Stimulated activated CD8-positive, alpha-beta memory T cell treated with anti-CD3 and anti-CD28 coated beads, Interleukin-4, amount 100 ng/mL, for 1 hour (primary cell): ENCODE measurements at places on chromosomes 5 and 9.

DNA sequence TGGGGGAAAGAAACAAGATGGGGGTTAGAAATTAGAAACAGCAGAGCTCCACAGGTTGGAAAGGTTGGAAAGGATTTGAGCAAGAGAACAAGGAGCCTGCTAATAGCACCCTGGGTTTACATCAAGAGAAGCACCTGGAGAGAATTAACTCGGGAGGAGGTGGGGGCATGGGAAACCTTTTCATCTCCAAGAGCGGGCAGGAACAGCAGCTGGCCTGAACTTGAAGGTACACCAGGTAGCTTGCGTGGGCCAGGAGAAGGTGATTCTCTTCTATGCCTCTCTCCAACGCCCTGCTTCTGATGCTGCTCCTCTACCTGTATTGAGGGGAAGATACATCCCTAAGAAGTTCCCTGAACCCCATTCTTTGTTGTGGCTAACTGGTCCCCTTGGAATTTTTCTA is 37.1 kb upstream of the GLRX start:
- DNase-seq = no peak

GRCh38 chr9:125415583-125416460 is 154.2 kb downstream of the GAPVD1 start:
- DNase-seq = no peak

DNA sequence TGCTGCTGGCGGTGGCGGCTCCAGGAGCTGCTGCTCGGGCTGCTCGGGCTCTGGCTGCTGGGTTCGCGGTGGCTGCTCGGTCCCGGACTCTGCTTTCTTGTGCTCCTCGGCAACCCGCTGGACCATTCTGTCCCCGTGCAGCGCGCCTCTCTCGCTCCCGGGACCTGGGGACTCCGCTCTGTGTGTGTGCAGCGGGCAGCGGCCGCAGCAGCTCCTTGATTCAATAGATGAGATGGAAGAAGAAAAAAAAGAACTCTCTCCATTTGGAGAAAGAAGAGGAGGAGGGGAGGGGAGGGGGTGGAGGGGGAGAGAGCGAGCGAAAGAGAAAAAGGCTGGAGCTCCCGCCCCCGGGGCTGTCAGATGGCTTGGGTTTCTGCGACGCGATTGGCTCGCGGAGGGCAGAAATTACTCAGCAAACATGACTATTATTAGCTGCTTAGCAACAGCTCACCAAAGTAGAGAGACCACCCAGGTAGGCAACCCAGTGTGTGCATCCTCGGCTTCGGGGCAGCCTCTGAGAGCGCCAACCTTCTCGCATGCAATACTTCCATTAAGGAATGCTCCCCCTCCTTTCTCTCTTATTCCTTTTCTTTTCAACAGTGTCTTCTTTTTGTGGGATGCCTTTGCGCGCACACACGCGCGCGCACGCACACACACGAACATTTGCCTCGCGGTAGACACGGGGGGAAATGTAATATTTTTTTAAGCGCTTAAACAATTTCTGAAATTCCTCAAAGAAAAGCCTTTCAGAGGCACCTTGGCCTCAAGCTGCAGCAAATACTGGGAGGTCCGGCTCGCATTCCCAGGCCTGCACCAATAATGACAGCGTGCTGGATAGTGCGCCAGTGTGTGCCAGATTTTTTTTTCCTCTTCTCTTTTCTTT is 7.6 kb downstream of the PTCH1 start:
- peak; percentile 44 for DNase-seq

DNA sequence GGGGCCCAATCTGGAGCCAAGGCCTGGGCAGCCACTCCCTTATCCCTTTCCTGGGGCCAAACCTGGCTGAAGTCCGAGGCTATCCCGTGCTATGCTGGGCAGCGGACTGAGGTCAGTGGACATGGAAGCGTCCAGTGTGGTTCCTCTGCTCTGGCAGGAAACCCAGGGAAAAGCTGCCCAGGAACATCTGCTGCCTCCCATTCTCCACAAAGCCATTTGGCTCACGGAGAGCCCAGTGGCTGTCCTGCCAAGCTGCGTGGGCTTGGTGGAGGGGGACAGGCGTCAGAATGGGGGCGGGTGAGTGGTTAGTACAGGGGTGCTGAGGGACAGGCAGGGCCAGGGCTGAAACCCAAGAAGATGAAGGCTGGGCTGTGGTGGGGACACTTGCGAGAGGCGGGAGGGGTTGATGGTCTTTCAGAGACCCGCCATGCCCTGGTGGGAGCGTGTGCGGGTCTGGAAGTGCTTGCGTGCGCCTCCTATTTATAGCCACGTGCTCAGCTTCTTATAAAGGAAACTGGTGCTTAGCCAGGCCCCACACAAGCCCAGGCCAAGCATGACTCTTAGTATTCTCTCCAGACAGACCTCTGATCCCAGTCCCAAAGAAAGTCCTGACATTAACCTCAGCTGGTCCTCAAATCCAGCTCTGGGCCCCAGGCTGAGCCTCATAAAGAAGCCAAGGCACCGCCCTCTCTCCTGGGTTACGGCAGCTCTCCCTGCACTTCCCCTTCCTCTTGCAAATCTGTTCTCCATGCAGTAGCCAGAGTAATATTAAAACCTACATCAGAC is 9.4 kb upstream of the SLC6A7 start:
- no peak for DNase-seq

- no peak for DNase-seq
Measured at GRCh38 chr9:137658781-137659180, 40.0 kb downstream of the EHMT1 start.

DNA sequence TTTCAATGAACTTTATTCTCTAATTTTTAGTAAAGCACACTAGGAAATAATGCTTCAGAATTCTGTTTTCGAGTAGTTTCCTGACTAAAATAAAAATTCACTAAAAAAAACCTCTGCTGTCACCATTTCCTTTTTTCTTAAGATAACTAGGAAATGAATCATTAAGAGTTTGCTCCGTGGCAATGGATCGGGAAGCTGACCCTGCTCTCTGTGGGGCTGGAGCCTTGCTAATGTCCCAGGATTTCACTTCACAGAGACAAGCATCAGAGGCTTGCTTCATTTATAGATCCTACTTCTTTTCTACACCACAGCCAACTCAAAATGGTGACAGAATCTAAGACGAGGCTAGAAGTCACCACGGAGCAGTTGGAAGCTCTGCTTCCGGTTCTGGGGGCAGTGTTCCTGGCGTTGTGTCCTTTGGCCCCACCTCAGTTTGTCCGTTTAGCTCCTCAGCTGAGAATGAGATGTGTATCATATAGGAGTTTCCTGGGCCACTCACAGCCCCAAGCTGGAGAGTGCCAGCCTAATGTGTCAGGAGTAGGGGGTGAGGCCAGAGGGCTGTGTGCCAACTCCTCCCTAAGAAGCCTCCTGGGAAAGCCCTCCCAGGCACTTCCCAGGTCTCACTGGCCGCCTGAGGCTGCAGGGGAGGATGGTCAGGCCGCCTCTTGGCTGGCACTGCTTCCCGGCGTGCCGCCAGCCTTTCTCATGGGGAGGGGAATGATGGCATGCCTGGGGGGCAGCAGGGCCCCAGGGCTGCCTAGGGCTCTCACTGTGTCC is 19.6 kb downstream of the TENT4A start:
- DNase-seq = no peak

GRCh38 chr5:759111-759751 is 25.3 kb downstream of the ZDHHC11B start:
- no peak for DNase-seq

GRCh38 chr9:38224941-38225340 is 155.9 kb upstream of the SHB start:
- DNase-seq = no peak

DNA sequence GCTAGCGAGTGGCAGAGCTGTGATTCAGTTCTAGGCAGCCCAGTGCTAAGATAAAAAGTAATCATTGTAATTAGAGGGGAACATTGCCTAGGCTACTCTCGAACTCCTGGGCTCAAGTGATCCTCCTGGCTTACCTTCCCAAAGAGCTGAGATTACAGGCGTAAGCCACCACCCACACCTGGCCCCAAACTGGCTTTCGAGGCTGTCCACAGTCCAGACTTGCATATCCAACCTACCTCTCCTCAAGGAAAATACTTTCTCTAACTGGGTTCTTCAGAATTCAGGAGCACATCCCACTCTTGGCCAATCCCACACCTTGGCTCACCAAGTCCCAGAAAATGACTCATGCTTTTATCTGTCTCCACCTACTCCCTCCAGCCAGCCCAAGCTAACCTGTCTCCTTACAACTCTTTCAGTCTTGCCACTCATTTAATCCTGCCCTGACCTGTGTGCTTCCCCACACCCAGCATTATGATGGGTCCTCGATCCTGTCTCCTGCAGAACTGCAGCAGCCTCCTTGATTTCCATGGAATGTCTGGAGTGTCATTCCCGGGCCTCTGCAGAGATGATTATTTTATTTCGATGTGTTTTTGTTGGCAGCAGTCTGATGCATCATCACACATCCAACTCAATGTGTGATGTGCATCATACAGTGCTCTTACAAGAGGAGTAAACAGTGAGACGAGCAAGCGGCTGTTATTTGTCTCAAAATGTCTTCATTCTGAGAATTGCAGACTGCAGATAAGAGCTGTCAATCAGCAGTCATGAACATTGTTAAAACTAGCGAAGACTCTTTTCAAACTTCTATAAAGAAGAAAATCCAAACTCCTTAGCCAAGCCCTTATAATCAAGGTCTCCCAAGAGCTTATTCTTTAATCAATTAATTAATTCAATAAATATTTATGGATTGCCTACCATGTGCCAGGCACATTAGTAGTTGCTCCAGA is 167.3 kb downstream of the SEC61B start:
- DNase-seq = no peak

- DNase-seq = no peak
Measured at GRCh38 chr5:52356311-52356918, 431.3 kb upstream of the ITGA1 start.

- no peak for DNase-seq
Measured at GRCh38 chr5:42636425-42636824, 120.2 kb upstream of the CCDC152 start.

- no peak for DNase-seq
Measured at GRCh38 chr9:69483886-69484422, 158.9 kb downstream of the ENTREP1 start.

GRCh38 chr5:151686674-151687407 is at the start of gene SPARC:
Gene SPARC (minus strand): TSS chr5:151686915. CDS start chr5:151676188, 10,727 bp downstream.
- no peak for DNase-seq

DNA sequence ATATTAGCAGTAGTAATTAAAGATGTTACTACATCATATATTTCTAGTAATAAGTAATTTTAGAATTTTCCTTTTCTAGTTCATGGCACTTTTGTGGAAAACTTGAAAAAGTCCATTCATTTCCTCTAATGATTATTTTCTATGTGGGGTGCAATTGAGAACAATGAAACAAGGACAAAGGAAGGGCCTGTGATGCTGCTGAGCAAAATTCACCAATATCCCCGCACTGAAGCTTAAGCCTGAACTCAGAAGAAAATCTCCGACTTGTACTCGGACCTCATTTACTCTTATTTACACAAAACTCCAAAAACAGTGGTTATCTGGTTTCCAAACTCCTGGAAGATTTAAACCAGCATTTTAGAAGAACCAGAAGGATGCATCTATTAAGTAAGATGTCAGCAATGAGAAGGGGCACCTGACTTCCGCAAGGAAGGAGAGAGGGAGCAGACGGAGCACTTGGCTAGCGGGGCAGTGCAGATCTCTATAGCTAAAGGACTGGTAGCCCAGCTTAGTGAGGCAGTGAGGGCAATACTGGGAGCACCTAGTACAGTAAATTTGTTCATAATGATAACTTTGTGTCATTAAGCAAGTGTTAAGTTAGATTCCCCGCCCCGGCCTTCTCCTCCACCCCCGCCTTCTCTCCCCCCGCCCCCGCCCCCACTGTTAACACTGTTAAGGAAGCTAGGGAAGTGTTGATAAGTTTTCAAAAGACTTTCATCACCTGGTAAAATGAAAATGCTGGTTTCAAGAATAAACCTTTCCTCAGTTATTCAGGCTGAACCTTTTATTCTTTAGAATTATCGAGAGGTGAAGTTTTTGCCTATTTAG is 123.3 kb downstream of the ZSWIM6 start:
- no peak for DNase-seq

DNA sequence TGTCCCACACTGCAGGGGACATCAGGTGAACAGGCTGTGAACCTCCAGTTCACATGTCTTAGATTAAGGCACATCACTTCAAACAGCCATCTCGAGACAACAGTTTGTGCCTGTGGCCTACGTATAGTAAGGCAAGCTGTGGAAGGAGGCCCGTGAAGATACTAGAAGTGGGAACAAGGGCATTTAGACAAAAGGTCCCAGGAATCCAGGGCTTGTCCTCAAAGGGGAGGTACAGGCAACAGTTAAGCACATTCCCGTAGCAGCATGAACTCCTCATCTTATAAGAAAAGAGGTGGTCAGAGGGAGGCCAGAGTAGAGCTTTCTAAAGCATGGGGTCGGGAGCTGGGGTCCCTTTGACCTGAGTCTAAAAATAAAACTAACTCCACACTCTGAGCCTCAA is 122.5 kb upstream of the TRPM3 start:
- no peak for DNase-seq

DNA sequence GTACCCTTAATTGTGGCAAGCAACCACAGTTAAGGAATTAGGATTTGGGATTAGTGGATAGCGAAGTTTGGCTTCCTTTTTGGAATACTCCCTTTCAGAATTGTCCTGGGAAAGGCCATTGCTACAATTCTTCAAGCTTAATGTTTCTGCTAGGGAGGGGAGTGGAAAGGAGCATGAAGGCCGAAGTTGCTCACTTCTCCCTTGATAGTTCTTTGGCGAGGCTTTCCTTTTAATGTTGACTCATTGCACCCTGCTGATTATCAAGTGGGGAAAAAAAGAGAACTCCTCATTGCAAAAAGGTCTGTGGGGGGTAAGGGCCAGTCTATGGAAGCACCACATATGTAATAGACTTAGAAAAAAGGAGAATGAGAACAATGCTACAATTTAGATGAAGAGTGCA is 30.7 kb downstream of the GRIN3A start:
- DNase-seq = no peak

- no peak for DNase-seq
Measured at GRCh38 chr9:127977884-127978647, 2.7 kb downstream of the EEIG1 start.

GRCh38 chr9:116979456-116979855 is 292.4 kb downstream of the TRIM32 start:
- DNase-seq = no peak

DNA sequence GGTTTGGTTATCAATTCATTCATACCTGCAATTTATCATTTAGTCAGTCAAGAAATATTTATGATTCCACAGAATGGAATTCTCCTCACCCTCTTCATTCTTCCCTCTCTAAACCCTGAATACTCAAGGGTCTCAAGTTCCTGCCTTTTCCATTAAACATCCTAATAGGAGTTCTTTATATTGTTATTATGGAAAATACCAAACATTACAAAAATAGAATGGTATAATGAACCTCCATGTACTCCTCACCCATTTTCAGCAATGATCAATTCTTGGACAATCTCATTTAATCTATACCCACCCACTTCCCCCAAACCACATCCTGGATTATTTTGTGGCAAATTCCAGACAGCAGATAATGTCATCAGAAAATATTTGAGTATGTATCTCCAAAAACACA is 74.5 kb downstream of the ADAMTS12 start:
- DNase-seq = no peak

DNA sequence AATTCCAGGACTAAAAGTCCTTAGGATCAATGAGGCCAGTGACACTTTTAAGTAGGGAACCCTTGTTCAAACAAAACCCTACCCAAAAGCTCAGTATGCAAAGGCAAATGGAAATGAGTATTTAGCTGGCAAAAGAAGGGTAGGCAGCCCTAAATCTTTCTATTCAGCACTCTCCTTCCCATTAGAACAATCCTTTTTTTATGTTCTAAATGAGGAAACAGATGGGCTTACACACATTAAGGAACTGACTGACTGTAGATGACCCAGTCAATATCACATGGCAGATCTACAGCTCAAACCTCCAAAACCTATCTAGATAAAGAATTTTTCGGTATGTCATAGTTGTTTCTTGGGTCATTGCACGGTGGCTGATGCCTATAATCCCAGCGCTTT is 7.2 kb downstream of the CSNK1A1 start:
- no peak for DNase-seq
